ENCODE measurements at places on chromosomes 4 and X.

- no peak for DNase-seq
Measured at GRCh38 chrX:54320067-54320466, 37.8 kb downstream of the WNK3 start.

GRCh38 chrX:73262991-73263390 lies 48.3 kb upstream of the NAP1L2 start:
- DNase-seq, result peak; percentile 0

- DNase-seq, result no peak
Measured at GRCh38 chr4:117691572-117692351, 342.5 kb upstream of the NDST3 start.

- DNase-seq, result peak; percentile 60
Measured at GRCh38 chr4:102586644-102587021, 85.5 kb downstream of the NFKB1 start.

DNA sequence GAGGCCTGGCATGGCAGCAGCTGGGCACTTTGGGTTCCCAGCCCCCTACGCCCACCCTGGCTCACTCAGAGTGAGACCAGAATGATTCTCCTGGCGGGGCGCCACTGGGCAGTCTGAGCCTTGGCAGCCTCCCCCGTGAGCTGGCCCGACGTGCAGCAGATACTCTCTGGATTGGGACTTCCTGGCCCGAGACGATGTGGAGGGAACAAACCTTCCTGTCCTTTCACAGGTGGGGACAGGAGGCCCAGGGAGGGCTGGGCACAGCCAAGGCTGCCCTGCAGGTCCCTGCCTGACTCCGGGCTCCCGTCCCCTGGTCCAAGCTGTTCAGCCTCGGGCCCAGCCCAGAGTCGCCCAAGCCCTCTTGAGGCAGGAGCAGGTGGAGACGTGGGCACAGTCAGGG lies 17.9 kb upstream of the ADD1 start:
- no peak for DNase-seq

- DNase-seq, result peak; percentile 33
Measured at GRCh38 chr4:72326692-72327632, 242.1 kb downstream of the ADAMTS3 start.

DNA sequence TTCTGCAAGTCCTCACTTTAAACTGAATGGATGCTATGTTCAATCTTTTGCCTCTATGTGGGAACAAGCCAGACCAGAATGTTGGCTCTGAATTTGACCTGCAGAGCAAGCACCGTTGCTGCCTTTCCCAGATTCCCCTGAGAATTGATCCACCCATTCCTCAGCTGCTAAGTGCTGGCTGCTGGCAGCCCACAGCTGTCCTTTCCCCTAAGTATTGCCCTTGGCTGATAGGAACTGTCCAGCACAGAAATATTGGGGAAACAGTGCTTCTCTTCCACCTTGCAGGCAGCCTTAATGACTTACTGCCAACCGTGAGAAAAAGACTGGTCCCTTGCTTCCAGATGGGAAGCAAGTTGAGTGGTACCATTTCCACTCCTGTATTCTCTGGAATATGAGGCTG lies 475.9 kb downstream of the PDHA2 start:
- no peak for DNase-seq

GRCh38 chr4:182062458-182062857 lies 180.7 kb upstream of the TENM3 start:
- DNase-seq, result no peak

GRCh38 chrX:72121383-72121782 lies 10.3 kb downstream of the RTL5 start:
- DNase-seq, result peak; percentile 42

- DNase-seq, result peak; percentile 37
Measured at GRCh38 chrX:6021316-6022091, 207.2 kb downstream of the NLGN4X start.

DNA sequence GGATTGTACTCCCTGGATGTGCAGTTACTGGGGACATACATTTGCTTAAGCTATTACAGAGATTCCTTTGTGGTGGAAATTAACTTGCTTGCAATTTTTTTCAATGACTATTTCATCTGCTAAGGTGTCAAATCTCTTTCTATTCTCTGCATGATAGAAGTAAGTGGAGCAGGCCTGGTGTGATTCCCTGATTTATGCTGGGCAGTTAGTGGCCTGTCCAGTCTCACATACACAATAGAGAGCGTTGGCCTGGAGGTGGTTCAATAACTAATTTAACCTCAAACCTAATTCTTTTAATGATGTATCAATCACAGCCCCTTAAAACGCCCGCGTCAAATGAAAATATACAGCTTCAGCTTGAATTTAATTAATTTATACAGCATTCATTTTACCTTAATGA lies 28.5 kb downstream of the VCX3A start:
- no peak for DNase-seq

DNA sequence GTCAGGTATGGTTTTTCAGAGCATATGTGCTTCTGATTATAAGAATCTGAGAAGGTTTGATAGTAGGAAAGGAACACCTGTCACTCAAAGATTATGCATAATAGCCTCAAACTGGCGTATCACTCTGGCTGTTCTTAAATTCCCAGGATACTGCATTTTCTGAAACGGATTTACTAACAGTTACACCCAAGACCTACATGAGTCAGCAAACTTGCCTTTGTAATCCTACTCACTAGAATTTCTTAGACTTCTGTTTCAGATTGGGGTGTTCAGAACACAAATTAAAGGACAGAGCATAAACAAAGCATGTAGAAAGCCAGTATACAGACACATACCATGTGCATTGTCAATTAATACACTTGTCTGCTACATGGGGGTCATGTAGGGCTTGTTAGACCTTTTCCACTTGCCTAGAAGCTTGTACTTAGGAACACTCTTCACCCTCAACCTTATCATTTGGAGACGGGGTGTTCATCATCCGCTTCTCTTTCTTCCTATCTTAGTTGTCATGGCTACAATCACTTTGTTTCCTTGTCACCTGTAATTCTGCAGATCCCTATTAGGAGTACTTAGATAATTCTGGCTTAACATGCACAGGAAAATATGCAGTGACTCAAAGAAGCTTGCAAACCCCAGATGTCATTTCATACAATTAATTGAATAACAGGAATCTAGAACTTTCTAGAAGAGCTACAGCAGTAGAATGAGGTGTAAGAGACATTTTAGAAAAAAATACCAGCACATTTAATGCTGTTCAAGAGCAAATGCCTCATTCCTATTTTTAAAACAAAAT lies 593.0 kb upstream of the TENM3 start:
- DNase-seq, result no peak

GRCh38 chr4:26748811-26749210 lies 111.8 kb upstream of the STIM2 start:
- peak; percentile 7 for DNase-seq

GRCh38 chr4:18869166-18869565 lies 847.6 kb upstream of the LCORL start:
- no peak for DNase-seq

GRCh38 chr4:150395872-150396271 lies 186.1 kb upstream of the MAB21L2 start:
- no peak for DNase-seq

- DNase-seq, result no peak
Measured at GRCh38 chrX:139949703-139950102, 15.6 kb downstream of the CXorf66 start.

DNA sequence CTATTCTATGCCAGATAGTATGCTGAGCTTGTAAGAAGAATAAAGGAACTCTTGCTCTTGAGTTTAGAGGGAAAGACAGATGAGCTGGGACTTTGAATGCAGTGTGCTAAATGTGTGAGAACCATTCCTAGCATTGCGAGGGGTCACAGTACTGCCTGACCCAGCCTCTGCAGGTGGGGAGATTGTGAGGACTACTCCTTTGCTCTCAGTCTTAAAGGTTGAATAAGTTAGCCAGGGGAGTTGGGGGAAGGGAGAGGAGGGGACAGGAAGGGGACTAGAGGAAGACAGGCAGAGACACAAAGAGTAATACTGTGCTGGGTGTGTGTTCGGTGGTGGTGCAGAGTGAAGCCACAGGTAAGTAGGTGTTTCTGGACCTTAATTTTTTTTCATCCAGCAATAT lies 41.7 kb downstream of the DCUN1D4 start:
- no peak for DNase-seq

GRCh38 chr4:6325788-6326290 lies 56.2 kb downstream of the WFS1 start:
- no peak for DNase-seq

DNA sequence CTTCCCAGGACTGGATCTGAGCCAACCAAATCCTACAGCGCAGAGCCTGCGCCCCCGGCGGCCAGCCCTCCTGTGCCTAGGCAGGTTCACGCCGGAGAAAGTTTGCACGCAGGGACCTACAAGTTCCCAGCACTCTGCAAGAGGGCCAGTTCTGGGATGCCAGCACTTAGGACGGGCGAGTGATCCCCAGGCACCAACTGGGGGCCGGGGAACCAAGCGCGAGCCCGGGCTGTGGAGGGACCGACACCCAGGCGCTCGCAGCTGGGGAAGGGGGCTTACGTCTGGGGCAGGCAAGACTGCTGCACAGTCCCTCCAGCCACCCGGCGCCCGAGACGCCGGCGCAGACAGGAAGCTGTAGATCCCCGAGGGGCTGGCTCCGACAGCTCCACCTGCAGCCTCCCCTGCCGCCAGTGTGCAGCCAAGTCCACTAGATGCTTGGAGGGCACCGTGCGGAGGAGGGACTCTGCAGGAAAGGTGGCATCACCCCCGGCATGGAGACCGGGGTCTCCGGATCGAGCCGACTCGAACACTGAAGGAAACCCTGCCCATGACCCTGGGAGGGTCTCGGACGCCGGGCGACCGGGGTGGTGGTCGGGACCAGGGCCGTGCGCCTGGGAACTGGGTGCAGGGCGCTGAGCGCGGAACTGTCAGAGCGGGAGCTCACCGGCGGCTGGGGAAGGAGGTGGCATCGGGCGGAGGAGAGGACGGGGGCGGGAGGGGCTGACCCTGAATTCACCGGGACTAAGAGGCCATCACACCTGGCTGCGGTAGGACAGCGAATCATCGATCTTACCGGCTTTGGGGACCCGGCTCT lies 566 bp downstream of the CORIN start:
- DNase-seq, result peak; percentile 68

GRCh38 chr4:90002441-90003062 lies 107.9 kb downstream of the MMRN1 start:
- no peak for DNase-seq

GRCh38 chr4:69060651-69061308 lies 35.5 kb upstream of the UGT2B7 start:
- peak; percentile 37 for DNase-seq

GRCh38 chrX:10111364-10112148 lies 45.2 kb upstream of the CLCN4 start:
- peak; percentile 89 for DNase-seq

DNA sequence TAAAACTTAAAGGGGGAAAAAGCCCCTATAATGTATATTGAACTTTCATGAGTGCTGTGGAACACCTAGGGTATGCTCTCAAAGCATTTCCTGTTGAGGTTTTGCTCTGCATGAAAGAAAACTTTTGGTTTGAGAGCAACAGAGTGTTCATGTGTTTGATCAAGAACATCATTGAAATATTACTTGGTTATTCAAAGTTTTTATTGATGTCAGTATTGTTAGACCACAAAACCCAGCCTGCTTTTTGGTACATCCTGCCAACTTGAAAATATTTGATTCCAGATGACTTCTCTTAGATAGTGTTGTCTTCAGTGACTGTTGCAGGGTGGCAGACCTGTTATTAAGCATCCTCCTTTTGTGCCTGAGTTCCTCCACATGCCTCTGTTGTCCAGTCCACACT lies 68.0 kb downstream of the N4BP2 start:
- DNase-seq, result no peak

DNA sequence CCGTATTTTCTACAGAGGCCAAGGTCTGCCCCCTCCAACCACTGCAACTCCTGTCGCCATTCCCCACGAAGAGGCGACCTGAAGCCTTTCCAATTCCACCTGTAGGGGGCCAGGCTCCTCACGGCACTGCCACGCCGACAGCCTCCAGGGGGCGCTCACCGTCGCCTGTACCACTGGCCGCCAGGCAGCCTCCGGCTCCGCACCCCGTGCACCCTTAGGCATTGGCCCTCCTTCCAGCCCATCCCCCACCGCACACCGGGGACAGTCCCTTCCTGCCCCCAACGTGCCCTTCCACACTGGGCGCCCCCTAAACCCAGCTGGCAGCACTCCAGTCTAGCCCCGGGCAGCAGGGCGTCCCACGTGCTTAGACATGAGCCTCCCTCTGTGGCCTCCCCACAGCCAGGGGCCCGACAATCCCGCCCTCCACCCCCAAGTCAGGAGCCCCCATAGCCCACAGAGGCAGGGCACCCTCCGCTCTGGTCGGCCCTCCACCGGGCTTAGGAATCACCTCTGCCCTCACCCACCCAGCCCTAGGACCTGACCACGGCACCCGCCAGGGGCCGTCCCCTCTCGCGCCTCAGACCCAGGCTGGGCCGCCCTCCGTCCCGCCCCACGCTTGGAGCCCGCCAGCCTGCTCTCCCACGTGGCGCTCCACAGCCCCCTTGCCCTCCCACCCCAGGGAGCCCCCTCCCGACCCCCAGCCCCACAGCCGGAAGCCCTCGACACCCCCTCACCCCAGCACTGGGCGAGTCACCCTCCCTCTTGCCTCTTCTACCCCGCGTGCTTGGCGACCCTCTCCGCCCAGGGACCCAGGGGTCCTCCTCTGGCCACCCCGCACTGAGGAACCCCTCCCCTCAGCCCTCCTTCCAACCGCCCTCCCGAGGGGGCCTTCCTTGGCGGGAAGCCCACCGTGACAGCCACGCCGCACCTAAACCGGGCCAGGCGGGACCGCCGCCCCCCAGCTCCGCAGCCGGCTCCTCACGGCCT lies 711 bp downstream of the PNMA6E start:
- DNase-seq, result peak; percentile 55

DNA sequence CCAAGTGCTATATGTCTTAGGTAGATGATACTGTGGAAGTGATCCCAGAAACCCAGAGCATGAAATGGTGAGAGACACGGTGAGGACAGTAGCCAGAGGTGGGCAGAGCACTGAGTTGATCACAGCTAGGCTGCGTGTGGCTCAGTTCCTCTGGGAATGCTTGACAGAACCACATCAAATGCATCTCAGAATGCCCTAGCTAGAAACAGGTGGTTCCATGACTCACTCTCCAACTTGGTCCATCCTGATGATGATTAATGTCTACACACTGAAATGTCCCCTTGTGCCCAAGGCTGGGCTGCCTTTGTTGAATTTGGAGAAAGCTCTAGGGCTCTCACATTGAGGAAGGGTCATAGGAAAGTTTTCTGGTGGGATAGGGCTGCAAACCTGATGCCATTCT lies 113.6 kb downstream of the ZNF518B start:
- DNase-seq, result no peak

DNA sequence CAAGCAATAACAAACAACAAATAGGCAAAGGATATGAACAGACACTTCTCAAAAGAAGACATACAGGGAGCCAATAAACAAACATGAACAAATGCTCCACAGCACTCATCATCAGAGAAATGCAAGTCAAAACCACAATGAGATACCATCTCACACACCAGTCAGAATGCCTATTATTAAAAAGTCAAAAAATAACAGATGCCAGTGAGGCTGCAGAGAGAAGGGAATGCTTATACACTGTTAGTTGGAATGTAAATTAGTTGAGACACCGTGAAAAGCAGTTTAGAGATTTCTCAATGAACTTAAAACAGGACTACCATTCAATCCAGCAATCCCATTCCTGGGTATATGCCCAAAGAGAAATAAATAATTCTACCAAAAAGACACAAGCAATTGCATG lies 129.8 kb upstream of the MAGEB2 start:
- no peak for DNase-seq
